CD8-positive, alpha-beta memory T cell (primary cell): ENCODE measurements at places on chromosomes 11 and 22. TPM values are rescaled to one million over a fixed set of nuclear protein-coding genes. Genes with fewer than 3 reads are reported as not detected.
A peak's percentile ranks its signal among the peaks of the same experiment; 100 is the strongest.

Gene C11orf42
- not detected for total RNA-seq

GRCh38 chr11:72634016-72634415, 40.2 kb downstream of the PDE2A start:
- no peak for DNase-seq

DNA sequence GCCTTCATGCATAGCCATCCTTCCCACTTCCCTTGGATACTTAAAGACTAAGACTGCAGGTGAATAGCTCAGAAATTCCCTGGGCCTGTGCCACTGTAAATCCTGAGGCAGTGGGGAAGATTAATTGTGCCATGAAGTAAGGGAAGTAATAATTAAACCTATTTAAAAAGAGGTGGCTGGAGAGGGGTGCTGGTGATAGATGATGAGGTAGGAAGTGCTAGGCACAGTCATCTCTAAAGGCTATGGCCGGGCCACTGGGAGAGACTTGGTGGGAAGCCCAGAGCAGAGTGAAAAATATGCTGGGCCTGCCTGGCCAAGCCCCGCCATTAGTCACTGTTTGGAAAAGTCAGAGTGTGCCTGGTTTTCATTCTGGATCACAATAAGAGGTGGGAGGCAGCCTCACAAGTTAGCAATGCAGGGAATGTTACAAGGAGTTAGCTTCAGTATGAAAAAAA, 197.2 kb upstream of the PITPNB start:
- DNase-seq = no peak

DNA sequence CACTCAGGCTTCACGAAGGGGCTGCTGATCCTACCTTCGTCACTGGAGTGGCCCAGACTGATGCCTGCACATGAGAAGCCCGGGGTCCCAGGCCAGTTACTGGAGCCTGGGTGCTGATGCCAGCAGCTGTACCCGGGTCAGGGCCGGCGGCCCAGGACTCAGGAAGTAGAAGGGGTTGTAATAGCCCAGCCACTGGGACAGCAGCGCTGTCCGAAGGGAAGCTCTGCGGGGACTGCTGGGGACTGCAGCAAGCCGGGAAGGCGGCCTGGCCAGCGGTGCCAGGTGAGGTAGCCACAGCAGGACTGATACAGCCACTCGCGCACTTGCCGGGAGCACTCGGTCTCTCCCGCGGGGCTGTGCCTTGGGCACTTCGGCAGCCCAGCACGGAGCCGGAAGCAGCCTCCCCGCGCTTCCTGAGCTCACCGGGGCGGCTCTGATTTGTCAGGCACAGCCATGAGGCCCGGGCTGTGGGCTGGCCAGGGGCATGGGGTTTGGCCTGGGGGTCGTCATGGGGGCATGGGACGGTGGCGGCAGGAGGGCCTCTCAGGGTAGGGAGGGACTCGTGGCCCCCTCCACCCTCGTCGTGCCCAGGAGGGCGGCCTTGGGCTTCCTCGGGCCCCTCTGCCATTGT, 13.9 kb upstream of the OR8K1 start:
- DNase-seq = no peak

- DNase-seq = no peak
These were observed 117.5 kb upstream of the TOP3B start for GRCh38 chr22:22099833-22100812.

DNA sequence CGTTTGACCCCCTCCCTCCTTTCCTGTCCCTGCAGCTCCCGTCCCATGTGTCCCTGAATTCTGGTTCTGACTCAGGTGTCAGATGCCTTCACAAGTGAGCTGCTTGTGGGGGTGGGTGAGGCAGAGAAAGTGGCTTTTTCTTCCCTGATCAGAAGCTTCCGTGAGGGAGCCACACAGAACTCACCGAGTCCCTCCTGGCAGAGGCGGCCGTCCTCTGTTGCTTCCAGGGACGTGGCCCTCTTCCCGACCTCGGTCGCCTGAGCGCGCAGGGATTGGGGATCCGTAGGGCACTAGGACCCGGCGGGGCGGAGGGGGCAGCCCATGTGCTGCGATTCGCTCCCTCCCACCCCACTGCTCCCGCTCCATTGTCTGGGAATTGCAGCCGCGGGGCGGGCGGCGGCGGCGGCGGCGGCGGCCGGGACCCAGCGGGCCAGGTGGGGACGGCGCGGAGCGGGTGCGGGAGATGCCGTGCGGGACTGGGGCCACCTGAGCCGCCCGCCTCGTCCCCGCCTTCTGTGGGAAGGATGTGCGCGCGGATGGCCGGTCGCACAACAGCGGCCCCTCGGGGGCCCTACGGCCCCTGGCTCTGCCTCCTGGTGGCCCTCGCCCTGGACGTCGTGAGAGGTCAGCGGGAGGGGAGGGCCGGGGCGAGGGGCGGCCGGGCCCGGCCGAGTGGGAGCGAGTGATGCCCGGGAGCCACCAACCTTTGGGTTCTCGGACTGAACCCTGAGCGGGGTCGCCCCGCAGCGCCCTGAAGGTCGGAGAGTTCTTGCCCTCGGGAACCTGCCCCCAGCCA, at the start of gene TMEM132A:
Gene TMEM132A, plus strand, starts transcription at position 351 of the 796 bp plus-strand sequence. Its CDS starts 174 bp downstream, at position 525.
- DNase-seq = no peak

- DNase-seq = no peak
These were observed 37.7 kb downstream of the RTL6 start for GRCh38 chr22:44460287-44460686.

DNA sequence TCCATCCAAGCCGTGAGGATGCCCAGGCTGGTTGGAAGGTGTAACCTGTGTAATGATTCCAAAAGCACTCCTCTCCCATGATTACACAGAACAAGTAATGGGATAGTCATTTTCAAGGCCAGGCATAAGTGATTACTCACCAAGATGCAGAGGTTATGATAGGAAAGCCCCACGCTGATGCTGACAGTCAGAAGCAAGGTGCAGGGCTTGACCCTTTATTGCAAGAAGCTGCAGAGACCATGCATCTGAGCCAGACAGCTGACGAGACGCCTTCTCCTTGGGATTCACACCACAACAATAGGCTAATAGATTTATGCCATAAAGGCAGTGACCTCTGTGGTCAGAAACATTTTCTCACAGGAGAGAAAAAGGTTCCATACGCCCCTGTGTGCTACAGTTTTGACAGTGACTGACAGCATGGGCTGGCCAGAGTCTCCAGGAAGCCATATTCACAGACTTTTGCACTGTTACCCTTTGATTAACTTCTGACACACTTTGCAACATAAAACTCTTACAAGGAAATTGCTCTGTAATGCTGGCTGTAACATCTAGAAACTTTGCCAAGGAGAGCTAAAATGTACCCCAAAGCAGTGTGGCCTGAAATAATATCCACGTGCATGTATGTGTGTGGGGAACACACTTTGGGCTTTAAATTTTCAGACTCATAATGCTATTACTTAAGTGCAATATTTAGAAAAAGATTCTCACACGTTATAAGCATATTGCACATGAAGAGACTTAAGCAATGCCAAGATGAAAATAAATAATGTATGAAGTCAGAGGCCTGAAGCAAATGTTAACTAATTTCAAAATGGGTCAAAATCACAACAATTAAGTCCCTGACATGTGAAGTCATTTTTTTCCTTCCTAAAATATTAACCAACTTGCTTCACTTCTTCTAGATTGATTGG, 1079.0 kb upstream of the TENM4 start:
- no peak for DNase-seq

DNA sequence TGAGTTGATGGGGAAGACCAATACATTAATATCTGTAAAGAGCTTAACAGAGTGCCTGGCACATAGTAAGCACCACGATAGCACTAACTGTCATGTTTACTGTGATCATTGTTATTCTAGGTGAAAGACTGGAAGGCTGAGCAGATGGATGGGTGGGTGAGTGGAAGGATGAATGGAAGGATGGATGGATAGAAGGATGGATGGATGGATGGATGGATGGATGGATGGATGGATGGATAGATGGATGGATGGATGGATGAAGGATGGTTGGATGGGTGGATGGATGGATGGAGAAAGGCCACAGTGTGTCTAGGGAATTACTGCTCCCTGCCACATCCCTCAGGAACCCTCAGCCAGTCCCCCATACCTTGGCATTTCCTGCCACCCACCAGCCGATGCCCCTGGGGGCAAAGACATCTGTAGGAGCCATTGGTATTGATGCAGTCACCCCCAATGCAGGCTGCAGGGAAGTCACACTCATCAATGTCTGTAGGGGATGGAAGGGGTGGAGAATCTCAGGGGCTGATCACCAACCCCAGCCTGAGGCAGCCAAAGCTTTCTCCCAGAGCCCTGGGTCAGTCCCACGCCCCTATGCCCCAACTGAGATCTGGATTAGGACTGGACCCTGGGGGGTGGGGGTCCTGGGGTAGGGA, 15.3 kb downstream of the LTBP3 start:
- no peak for DNase-seq

GRCh38 chr11:72743321-72744221, 8.6 kb downstream of the ARAP1 start:
- peak; percentile 13 for DNase-seq

GRCh38 chr11:10038521-10039302, 255.3 kb downstream of the SBF2 start:
- no peak for DNase-seq

GRCh38 chr11:113272281-113272680, 42.1 kb upstream of the TTC12 start:
- no peak for DNase-seq

Gene BRSK2
- total RNA-seq = 0.59 TPM

DNA sequence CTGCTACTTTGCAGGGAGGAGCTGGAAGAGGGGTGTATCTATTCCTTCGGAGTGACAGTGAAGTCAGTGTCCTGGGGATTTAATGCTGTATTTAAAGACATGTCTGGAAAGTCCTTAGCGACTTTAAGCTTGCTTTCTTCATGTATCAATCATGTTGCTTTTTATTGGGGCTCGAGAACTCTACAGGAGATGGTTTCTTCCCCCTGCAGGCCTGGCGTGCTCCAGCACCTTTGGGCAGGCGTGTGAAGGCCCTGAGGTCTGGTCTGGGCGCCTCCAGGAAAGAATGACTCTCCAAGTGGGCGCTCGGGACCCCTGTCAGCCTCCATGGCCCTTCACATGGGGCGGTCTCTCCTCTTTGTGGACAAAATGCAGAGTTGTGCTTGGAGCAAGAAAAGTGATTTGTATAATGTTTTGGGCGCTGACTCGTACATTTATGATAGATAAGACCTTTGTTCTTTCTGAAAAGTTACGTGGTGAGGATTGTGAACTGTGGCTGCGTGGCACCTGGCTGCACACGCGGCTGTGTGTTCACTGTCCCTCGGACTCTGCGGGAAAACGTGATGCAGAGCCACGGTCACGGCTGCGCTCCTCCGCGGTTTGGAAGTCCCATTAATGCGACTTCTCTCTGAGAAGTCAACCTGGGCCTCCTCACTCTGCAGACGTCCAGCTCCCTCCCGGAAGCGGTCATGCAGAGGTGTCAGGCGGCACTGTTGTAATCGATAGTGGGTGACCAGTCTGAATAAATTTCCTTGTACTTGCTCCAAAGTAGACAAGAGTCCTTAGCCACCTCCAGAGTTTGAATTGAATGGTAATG, 282.5 kb downstream of the TBC1D22A start:
- no peak for DNase-seq

- DNase-seq = no peak
These were observed 109.7 kb upstream of the GALNT18 start for GRCh38 chr11:11731311-11732083.

DNA sequence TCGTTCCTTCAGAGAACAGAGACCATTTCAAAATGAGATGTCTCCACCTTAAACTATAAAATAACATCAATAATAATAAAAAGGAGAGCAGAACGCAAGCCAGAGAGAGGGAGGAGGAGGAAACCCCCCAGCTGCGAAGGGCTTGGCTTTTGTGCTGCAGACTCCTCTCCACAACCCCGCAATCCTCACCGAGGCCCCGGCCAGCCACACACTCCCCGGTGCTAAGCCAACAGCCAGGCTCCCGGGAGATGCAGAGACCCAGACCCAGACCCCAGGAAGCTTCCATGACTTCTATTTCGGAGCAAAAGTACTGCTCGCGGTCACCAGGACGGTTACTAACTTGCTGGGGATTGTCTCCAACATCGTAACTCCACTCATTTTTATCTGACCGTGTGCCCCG, 10.6 kb downstream of the PHF21B start:
- DNase-seq = no peak

DNA sequence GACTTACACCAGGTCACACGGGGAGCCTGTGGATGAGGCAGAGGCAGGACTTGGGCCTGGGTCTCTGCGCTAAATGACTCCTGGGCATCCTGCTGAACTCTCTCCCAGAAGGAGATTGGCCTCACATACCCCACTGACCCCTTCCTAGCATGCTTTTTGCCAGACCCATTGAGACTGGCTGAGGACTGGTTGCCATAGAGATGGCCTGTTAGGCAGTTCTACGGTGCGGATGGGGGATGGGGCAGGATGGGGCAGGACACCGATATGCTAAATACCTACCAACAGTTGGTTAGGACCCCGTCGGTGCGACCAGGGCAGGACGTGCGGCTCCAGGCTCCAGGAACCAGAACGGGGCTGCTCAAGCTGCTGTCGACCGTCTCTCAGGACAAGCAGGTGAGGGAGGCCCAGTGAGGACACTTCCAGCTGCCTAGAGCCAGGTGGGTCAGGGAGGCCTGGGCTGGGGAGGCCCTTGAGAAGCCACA, at the start of gene TSGA10IP:
Gene TSGA10IP, plus strand, starts transcription at position 51 of the 482 bp plus-strand sequence. Its CDS starts 196 bp downstream, at position 247.
- no peak for DNase-seq

DNA sequence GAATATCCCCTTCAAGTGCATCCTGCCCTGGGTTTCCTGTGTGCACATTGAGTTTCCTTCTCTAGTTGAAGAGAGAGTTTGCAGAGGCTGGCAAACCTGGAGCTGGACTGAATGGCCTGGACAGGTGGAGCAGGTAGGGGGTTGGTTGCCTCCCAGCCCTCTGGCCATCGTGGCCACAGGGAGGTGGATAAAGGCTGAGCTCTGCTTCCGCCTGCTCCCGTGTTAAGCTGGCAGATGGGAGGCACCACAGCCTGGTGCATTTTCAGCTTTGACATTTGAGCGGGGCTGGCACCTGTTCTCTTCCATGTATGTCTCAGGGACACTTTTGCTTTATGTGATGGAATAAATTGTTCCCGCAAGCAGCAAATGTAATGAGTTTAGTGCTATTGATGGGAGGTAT, 11.1 kb downstream of the MICAL2 start:
- DNase-seq = no peak

DNA sequence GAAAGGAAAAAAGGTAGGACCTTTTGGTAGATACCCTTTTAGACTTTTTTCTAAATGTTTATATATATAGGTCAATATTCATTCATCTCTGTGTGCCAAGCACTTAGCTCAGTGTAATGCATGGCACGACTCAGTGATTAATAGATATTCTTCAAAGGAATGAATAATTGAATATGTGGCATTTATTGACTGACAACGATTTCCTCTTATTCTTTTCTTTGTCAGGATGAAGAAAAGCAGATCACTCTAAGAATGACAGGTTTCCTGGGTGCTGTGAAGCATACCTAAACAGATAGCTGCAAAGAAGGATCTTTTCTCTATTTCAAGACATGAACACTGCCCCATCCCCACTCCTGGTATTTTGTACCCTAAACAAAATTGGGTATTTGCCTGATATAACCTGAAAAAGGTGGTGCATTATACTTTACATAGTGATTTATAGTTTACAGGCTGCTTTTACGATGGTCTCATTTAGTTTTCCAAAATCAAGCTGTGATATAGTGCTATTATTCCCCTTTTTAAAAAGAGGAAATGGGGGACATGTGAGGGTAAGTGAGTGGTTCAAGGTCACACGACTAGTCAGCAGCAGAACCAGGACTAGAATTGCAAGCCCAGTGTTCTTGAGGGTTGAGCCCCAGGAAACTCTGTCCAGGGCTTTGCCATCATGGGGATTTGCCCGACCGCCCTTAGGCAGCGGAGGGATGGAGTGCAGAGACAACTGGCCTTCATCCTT, 32.9 kb upstream of the CLMP start:
- DNase-seq = no peak
